ENCODE measurements at places on chromosomes 16 and 17. TPM values are rescaled to one million over a fixed set of nuclear protein-coding genes. Genes with fewer than 3 reads are reported as not detected.

The ALDH3A1 gene
- total RNA-seq = 594 TPM

The TMED6 gene
- total RNA-seq = not detected

The INCA1 gene
- total RNA-seq = 1.1 TPM

The PRCD gene
- not detected for total RNA-seq

The CYGB gene
- 1.3 TPM for total RNA-seq

The CLEC19A gene
- not detected for total RNA-seq

The GAST gene
- not detected for total RNA-seq

The ABCA6 gene
- total RNA-seq = 5.5 TPM

The NECAB2 gene
- total RNA-seq = not detected

The MAP2K6 gene
- 1.5 TPM for total RNA-seq

The TNP2 gene
- not detected for total RNA-seq

The TMEM220 gene
- 7.9 TPM for total RNA-seq

The CCL4 gene
- 3.2 TPM for total RNA-seq

The SMIM36 gene
- not detected for total RNA-seq

The STAC2 gene
- total RNA-seq = not detected

The MPP3 gene
- 8.9 TPM for total RNA-seq

Measured in esophagus squamous epithelium (tissue), 5 donors.